NAMALWA (cell line): ENCODE measurements at places on chromosomes 11 and 22.

DNA sequence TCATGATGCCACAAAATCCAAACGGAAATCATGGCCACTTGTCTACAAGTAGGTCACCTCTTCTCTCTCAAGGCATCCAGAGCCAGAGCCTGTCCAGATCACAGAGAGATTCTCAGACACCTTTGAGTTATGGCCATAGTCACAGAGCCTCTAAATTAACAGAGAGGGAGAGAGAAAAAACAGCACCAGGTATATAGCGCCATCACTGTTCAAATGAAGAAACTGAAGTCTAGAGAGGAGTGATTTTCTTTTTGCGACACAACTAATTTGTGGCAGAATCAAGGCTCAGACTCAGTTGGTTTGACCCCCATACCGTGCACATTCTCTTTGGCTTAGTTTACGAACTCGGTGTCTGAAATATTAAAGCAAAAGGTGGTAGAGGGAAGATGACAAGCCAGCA, 512.9 kb downstream of the NTM start:
- no peak for DNase-seq

- DNase-seq: no peak
These were observed 22.8 kb upstream of the NAP1L4 start for GRCh38 chr11:3014943-3015342.

DNA sequence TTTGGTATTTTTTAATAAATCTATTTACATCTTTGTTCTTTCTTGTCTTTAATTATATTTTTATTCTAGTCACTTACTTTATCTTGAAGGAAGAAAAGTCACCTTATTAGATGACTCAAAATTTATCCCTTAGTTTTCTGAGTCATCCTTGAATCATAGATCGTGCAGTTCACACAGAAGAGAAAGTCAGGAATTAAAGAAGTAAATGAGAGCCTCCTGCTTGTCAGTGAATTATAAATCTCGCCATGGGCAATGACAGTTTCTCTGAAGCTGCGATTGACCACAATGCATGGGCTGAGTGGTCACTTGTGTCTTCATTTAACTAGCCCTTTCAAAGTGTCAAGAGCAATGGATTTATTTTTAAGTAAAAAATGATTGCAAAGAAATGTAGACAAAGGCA, 91.2 kb downstream of the LUZP2 start:
- no peak for DNase-seq

- DNase-seq: no peak
These were observed 3.4 kb upstream of the ZC3H12C start for GRCh38 chr11:110089617-110090282.

GRCh38 chr22:19201869-19202798, 23.6 kb upstream of the SLC25A1 start:
- DNase-seq: no peak

GRCh38 chr11:114820621-114821020, 142.3 kb downstream of the NXPE2 start:
- no peak for DNase-seq

DNA sequence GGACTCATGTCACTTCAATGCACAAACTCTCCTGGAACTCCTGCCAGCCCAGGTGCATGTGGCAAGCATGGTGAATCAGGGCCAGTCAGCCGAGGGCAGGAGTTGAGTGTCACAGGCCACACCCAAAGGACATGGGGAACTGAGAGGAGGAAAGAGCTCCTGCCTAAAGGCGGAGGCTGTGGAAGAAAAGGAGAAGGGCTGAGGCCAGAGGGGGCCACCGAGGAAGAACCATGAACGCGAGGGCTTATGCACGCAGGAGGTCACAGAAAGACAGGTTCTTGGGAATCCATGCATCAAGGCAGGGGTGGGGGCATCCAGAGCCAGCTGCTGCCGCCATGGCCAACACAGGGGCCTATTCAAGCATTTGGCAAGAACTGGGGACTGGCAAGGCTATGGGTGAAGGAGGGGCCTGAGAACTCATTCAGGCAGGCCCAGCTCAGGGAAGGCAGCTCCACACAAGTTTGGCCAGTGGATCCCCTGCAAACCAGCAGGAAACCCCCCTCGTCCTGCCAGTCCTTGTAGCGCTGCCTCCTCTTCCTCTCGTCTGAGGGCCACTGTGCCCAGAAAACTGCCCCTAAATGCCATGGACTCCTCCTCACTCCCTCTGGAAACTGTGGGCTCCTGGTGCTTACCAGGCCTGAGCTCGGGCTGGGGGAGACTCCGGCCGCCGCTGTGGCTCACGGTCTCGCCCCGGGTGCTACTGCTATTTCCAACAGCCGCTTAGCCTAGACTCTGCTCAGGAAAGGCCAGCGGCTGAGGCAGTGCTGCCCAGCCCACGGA, 15.4 kb downstream of the PPM1F start:
- no peak for DNase-seq

DNA sequence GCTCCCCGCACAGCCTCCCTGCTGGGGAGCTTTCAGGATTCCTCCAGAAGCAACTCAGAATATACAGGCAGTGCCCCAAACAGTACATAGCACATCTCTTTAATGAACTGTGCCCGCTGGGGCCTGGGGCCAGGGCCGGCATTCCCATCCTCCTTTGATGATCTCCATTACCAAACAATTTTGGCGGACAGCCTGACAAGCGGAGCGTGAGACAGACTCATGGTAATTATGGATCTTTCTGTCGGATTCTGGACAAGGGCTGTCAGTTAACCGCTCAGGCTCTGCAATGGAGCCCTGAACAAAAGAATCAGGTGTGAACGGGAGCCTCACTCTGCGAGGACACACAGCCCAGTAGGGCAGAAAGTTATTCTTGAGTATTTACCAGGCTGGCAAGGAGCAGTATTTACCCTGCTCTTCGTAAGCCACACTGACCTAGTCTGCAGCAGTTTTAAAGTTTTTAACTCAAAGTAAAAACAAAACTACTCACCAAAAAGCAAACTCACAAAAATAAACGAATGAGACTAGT, 174.0 kb downstream of the TBC1D22A start:
- no peak for DNase-seq

DNA sequence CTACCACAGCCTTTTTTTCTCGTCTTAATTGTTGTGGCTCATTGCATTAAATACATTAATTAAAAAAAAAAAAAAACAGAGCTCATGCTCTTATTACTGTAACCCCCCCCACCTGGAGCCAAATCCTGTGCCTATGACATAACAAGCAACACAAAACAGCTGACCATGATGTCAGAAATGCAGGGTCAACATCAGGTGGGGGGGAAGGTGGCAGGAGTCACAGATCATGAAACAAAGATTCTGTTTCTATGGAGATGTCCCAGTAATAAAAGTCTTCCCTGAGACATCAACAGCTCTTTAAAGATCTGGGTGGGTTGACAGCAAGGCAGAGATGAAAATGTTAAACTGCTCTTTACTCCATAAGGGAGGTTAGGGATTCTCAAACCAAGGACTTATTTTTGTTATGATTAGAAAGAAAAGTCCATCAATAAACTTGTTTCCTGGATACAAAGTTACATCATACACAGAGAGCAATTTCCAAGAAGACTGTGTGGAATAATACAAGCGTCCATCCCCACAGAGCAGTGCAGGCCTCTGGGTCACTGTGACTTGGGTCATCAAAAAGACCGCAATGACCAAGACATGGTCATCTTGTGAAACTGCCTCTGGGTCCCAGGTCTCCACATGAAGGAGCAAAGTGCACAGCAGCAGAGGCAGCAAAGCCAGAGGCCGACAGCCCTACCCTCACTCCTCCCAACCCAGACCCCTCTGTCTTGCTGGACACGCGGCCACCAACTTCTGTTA, 42.7 kb upstream of the CYP2D6 start:
- no peak for DNase-seq

DNA sequence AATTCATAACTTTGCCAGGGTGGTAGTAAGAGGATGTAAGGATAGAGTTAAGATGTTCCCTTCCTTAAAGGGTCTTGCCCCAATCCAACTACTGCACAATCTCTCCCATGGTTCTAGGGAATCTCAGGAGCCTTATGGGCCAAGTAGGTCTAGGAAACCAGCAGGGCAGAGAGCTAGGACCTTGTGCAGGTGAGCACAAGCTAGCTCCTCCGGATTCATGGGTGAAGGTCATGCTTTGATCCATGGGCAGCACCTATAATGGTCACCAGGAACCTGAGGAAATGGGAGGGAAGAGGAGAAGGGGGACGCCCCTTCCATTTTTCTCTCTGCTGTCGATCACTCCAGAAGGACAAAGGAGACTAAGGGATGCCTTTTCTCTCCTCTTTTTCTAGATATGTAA, 16.8 kb downstream of the KCNJ11 start:
- DNase-seq: no peak

- DNase-seq: no peak
These were observed 474.0 kb downstream of the MIAT start for GRCh38 chr22:27131346-27131745.

GRCh38 chr11:31969359-31969702, 121.5 kb upstream of the RCN1 start:
- DNase-seq: no peak

DNA sequence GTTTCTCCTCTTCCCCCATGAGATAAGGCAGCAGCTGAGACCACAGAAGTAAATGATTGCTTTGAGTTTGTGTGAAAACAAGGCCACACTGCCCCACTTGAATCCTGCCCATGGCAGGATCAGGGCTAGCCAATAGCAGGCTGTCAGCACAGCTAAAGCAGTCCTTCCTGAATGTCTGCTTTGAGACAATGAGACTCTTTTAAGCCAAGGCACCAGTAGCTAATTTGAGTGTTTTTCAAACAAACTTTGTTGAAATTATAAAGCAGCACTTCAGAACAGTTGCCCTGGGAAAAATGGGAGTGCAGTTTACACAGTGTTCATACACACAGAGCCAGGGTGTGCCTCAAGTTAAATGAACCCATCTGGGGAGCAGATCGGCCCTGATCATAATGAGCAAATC, 103.5 kb upstream of the OR5AK2 start:
- no peak for DNase-seq

DNA sequence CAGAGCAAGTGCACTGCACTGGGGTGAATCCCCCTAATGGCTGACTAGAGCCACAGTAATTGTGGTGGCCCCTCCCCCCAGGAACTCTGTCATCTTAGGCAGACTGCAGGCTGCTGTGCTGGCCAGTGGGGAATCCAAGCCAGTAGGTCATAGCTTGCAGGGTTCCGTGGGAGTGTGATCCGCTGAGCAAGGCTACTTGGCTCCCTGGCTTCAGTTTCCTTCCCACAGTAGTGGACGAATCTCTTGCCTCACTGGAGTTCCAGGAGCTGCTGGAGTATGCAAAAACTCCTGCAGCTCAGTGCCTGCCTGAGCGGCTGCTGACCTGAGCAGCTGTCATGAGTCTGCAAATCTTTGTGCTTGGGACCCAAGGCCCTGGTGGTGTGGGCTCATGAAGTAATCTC, 13.2 kb downstream of the OOSP3 start:
- no peak for DNase-seq

GRCh38 chr22:20656516-20656901, 117.4 kb upstream of the SERPIND1 start:
- no peak for DNase-seq

- DNase-seq: no peak
These were observed 66.7 kb downstream of the HSD17B12 start for GRCh38 chr11:43747130-43747802.

DNA sequence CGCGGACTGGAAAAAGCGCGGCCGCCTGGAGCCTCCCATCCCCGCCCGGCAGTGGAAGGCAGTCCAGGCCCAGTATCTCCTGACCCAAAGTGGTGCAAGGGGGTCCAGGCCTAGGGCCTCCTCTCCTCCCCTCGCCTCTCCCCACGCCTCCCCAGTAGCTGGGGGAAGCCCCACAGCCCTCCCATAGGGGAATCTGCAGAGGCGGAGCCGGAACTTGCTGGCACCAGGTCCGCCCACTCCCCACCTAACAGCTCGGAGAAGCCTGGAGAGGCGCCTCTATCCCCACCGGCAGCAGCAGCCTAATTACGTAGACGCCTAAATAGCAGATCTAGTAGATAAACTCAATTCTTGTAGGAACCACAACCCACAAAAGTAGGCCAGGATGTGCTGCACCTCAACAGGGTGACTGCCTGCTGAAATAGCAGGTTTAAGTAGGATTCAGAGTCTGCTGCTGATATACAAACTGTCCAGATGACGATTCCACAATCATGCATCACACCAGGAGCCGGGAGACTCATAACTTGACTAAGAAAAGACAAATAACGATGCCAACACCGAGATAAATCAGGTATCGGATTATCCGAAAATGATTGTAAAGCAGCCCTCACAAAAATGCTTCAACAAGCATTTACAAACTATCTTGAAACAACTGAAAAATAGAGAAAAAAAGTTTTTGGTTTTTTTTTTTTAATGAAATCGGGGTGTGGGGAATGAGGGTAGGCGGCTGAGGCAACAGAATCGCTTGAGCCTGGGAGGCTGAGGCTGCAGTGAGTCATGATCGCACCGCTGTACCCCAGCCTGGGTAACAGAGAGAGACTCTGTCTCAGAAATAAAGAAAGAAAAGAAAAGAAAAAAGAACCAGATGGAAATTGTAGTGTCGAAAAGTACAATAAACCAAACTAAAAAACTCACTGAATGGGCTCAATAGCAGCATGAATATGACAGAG, 11.4 kb upstream of the BRD1 start:
- no peak for DNase-seq

DNA sequence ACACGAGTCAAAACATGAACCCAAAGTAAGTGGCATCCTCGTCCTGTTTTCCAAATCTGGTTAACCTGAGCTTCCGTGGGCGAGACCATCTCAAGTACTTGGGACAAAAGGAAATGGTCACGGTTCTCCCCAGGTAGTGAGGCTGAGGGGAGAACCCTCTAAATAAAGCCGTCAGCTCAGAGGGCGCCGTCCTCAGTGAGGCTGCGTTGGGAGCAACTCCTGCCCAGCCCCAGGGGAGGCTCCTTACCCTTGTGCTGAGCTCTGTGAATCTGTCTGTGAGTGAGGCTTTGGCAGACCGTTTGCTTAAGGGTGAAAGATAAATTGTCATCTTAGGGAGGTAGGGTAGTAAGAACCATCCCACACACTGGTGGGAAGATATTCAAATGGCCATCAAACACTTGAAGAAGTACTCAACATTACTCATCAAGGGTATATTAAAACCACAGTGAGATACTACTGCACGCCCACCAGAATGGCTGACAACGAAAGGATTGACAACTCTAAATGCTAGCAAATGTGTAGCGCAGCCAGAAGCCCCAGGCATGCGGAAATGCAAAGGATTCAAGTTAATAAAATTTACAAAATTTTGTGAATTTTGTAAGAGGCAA, 321.0 kb downstream of the TBC1D22A start:
- DNase-seq: no peak

DNA sequence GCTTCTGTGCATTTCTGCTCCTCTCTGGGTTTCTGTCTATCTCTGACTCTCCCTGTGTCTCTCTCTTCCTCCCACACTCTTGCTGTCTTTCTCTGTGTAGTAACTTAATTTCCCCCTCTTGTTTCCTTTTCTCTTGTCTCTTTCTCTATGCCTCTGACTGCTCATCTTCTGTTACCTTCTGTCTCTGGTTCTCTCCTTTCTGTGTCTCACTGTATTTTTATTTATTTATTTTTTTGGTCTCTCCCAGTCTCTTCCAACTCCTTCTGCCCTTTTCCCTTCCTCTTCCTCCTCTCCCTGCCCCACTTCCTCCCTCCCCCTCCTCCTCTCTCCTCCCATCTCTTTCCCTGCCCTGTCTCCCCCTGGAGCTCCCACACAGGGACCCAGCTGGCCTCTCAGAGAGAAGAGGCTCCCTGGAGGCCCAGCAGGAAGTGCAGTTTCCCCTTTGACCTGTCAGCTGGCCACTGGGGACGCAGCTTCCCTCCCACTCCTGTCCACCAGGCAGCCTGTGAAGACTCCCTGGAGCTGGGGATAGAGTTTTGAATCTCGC, 38.3 kb upstream of the MYH9 start:
- DNase-seq: no peak

- DNase-seq: no peak
These were observed 34.9 kb upstream of the PCF11 start for GRCh38 chr11:83122050-83122449.

- no peak for DNase-seq
These were observed 69.2 kb upstream of the RRM1 start for GRCh38 chr11:4025248-4025966.

GRCh38 chr11:94106716-94107115, 21.9 kb upstream of the PANX1 start:
- no peak for DNase-seq
